ENCODE measurements at places on chromosomes 1 and 21.

- DNase-seq = no peak
Measured at GRCh38 chr1:117368116-117369108, 1.2 kb downstream of the MAN1A2 start.

DNA sequence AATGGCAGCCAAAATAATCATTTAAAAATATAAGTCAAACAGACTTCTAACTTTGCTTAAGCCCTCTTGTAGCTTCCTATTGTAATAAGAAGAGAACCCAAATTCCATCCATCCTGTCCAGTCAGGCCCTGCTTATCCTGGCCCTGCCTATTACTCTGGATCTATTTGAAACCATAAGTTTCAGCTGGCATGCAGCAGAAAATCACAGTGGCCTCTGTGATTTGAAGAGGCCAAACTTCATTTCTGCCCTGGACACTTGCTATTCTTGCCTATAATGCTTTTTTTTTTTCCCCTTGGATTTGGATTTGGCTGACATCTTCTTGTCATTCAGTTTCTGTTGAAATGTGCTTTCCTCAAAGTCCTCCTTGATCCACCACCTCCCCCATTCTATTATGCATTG is 642.8 kb downstream of the USP25 start:
- no peak for DNase-seq

GRCh38 chr1:157753611-157754010 is 23.3 kb downstream of the FCRL2 start:
- no peak for DNase-seq

GRCh38 chr1:186188736-186189135 is 186.3 kb downstream of the TPR start:
- no peak for DNase-seq

DNA sequence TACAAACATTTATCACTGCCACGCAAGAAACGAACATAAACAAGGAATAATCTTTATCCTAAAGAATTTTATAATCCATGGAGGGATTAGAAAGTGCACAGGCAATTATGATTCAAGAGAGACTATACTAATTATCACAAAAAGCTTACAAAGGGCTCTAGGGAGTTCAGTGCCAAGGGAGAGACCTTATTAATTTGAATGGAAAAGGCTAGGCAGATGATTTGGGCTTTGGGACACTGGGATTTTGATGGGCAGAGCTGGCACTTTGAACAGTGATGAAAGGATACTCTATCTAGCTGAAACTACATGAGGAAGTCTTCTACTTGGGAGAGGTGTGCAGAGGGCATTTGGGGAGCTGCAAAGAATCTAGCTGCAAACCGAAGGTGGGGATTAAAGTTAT is 48.9 kb upstream of the IVNS1ABP start:
- DNase-seq = no peak

- no peak for DNase-seq
Measured at GRCh38 chr1:161261261-161262235, 3.0 kb downstream of the PCP4L1 start.

- no peak for DNase-seq
Measured at GRCh38 chr1:7587108-7587772, 183.9 kb upstream of the VAMP3 start.

- DNase-seq = peak; percentile 38
Measured at GRCh38 chr1:116763787-116764465, 9.7 kb downstream of the CD2 start.

DNA sequence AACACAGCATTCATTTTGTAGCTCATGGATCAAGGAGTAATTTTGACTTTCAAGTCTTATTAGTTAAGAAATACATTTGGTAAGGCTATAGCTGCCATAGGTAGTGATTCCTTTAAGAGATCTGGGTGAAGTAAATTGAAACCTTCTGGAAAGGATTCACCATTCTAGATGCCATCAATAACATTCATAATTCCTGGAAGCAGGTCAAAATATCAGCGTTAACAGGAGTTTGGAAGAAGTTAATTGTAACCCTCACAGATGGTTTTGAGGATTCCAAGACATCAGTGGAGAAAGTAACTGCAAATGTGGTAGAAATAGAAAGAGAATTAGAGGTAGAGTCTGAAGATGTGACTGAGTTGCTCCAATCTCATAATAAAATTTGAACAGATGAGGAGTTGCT is 216.6 kb downstream of the GREM2 start:
- no peak for DNase-seq

- no peak for DNase-seq
Measured at GRCh38 chr1:164693564-164694359, 134.8 kb downstream of the PBX1 start.

GRCh38 chr1:228405979-228406228 is 731 bp downstream of the TRIM11 start:
- DNase-seq = no peak

- DNase-seq = no peak
Measured at GRCh38 chr1:234763367-234763766, 153.4 kb upstream of the IRF2BP2 start.

GRCh38 chr1:206930210-206930798 is 8.6 kb upstream of the FCMR start:
- DNase-seq = no peak

DNA sequence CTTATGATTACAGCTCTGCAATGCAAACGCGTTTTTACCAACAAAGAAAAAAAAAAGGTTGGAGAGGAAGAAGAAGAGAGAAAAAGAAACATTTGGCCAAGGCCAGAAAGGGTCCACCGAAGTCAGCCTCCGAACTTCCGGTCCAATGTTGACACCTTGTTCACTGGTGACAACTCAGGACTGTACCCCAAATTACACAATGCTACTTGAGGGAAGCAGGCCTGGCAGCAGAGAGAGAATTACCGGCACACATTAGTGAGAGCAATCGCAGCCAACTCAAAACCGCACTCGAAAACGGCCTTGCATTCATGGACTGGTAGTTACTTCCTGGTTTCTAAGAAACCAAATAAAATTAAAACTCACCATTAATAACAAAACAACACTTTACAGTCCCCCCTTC is 652.5 kb downstream of the KIF26B start:
- DNase-seq = no peak

DNA sequence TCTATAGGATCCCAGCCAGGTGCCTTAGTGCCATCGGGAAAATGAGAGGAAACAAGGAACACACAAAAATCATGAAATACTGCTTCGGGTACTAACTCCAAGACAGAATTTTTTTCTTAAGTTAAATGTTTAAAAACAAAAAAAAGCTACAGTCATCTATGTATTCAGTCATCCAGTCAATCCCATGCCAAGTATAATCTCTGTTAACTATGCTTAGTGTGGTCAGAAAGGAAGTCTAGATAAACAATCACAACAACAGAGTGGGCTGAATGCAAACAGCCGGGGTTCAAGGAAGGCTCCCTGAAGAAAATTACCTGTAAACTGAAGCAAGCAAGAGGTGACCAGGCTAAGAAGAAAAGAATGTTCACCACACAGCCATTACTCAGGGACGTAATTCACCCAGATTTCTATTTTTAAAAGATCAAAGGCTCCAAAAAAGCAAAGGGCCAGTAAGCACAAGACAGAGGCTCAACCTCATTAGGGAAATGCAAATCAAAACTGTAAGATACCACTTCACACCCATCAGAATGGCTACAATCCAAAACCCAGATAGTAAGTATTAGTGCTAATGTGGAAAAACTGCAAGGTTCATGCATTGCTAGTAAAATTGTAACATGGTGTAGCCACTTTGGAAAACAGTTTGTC is 53.0 kb downstream of the RERE start:
- DNase-seq = no peak

DNA sequence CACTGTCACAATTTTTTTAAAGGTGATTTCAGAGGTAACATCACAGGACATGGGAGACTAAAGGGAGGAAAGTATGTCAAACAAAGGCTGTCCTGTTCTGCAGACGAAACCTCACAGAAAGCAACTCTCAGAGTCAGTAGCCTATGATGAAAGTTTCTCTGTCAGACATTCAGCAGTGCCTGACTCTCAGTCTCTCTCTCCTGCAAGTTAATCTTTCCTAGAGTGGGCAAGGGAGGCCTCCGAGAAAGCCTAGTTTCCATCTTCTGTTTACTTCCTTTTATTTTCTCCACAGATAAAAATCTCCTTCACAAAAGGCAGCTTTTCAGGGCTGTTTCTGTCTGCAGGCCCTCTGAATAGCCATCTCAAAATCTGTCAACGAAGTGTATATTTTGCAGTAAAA is 24.9 kb upstream of the FMO2 start:
- DNase-seq = no peak

DNA sequence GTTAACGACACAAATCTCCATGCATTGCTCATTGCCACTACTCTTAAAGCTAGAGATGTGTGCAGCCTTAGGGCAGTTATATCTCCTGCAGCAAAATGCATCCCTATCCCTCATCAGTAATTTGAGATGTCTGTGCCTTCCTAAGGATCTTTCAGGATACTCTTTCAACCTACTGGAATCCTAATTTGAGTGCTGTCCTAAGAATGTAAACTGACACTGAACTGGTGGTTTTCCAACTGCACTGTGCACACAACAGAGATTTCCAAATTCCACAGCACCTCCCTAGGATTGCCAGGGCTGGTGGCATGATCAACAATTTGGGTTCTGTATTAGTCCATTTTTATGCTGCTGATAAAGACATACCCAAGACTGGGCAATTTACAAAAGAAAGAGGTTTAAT is 193.9 kb downstream of the LTN1 start:
- DNase-seq = no peak

DNA sequence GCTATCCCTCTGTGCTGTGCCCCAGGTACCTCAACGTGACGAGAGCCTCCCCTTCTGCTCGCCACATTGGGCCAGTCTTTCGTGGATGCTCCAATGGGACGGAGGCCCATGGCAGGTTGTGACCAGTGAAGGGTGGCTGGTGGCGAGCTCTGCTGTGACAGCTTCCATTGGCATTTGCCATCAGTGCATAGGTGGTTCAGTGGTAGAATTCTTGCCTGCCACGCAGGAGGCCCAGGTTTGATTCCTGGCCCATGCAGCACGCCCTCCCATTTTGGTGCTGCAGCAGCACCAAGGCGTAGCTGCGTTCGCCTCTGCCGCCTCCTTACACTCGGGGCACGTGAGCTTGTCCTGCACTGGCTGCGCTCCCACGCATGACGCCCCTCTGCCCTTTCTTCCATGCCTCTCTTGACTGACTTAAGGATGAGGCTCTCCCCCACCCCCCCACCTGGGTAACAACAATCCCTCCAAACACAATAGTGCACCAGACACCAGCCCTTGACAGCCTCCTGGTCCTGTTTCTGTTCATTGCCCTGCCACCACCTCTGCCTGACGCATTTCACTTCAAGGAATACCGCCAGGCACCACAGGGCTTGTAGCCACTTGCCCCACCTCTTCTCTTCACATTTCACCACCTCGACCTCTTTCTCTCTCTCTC is 24.7 kb upstream of the FCGR2A start:
- DNase-seq = no peak

DNA sequence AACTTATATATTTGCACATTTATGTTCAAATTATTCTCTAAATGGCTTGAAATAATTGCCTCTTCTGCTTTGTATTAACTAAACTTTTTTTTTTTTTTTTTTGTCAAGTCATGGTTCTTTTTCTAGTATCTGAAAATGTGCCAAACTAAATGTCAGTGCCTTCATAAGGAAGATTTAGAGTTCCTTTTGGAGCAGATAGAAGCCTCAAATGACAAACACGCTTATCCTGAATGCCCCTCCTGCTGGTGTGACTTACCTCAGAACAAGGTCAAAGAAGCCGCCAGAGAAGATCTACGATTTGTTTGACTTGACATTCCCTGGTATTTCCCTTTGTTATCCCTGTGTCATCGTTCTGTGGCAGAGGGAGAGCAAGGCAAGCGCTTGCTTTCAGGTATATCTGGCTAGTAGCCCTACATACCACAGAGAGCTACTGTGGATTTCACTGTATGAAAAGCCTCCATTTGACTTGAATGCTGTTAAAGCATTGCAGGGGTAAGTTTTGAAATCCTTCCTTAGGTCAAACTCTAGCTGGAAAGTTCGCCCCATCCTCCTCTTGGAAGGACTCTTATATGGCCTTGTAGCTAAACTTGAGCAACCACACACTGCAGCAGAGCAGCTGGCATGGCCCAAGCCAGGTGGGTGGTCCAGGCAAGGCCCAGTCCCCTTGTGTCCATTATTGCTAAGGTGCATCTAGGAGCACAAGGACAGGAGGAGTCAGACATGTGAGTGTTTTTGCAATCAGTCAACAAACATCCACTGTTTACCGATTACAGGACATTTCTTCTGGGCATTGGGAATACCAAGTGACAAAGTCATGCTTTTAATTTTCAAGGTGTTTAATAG is 285.4 kb upstream of the USP25 start:
- DNase-seq = no peak

GRCh38 chr1:206025283-206025820 is 1.7 kb upstream of the CTSE start:
- no peak for DNase-seq

DNA sequence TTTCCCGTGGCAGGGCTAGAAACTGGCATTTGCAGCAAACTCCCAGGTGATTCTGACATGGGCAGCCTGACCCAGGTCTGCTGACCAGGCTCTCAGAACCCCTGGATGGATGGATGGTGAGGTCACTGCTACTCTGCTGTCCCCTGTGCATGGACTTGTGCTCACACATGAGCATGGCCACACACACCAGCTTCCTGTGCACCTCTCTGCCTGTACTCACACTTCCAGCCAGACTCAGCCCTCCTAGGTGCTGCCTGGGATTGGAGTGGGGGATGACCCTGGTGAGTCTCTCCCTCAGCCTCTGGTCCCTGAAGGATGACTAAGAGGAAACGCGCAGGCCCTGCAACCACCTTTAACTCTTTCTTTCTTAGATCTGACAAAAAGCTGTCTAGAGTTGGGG is 361.1 kb downstream of the HHAT start:
- no peak for DNase-seq

GRCh38 chr1:185144233-185144632 is 12.5 kb downstream of the TRMT1L start:
- no peak for DNase-seq

DNA sequence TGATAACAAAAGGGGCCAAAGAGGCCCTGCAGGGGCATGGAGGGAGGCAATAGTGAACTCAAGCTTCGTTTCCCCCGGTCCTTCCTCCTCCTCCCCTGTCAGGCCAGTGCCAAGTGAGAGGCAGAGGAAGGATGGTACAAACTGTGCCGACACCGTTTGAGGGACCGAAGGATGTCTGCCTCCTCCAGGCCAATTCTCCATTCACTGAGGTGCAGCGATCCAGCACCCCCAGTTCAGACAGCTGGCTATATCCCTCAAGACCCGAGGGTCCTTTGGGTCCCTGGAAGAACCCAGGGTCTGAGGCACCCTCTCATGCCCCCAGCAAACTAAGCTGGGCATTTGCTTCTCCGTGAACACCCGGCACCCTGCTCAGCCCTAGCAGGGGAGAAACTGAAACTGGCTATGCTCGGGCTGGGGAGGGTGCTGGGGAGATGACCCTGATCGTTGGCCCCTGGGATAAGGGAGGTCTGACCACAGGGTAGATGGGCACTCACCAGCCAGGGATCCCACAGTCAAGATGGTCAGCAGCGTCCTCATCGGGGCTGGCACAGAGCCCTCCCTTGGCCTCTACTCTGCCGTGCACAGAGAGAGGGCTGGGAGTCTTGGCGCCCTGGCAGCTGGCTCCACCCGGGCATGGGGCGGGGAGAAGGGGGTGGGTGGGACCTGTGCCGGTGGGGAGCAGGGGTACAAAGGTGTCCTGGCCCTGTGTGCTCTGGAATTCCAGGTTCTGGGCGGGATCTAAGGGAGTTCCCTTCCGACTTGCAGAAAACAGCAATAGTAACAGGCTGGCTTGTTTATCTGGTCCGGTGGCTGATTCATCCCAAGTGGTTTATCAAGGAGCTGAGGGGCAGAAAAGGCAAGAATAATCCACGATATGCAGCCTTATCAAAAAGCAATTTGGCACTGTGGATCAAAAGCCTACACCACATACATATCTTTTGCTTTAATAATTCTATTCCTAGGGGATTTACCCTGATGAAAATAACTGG is at the start of gene IL22RA1:
Gene IL22RA1, minus strand, starts transcription at position 595 of the 989 bp plus-strand sequence. Its CDS starts 58 bp downstream, at position 537.
- DNase-seq = no peak

GRCh38 chr21:22925032-22925431 is 1926.8 kb downstream of the NCAM2 start:
- DNase-seq = no peak
